ENCODE measurements at places on chromosomes 4 and X.

DNA sequence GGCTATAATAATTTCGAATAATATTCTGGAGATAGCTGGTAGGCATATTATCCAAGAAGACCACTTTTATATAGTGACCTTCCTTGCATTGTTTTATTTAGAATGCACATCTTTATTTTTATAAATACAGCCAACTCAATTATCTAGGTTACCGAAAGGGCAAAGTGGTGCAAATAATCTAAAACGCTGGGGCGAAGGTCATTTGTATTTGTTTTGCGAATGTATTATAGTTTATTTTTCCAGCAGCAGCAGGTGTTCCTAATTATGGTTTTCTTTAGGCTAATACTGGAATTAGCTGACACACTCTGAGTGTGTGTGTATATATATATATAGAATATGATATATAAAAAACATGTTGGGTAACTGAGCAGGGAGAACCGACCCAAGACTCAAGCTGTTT is 48.1 kb upstream of the RAP2C start:
- DNase-seq, result no peak

DNA sequence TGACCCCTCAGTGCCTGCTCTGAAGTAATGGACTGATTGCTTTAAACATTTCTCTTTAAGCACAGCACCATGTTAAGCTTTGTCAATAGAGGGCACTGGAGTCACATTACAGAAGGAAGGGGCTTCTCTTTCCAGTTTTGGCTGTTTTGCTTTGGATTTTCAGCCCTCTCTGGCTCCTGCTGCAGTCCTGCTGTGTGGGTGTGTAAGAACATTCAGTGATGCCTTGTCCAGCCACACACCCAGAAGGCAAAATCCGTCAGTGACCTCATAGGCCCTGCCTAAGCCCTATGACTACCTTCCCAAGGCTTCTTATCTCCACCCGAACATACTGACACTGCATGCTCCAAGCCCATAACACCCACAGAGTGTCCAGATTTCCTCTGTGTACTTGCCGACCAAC is 215.3 kb upstream of the CTSO start:
- no peak for DNase-seq

GRCh38 chr4:172149329-172149728 is 336.1 kb downstream of the GALNTL6 start:
- no peak for DNase-seq

- DNase-seq, result no peak
Observed at GRCh38 chr4:140138428-140138827, 15.6 kb downstream of the MAML3 start.
